ENCODE measurements at places on chromosomes 11 and 22.

- DNase-seq, result no peak
Observed at GRCh38 chr11:73597336-73597955, 466 bp downstream of the FAM168A start.

DNA sequence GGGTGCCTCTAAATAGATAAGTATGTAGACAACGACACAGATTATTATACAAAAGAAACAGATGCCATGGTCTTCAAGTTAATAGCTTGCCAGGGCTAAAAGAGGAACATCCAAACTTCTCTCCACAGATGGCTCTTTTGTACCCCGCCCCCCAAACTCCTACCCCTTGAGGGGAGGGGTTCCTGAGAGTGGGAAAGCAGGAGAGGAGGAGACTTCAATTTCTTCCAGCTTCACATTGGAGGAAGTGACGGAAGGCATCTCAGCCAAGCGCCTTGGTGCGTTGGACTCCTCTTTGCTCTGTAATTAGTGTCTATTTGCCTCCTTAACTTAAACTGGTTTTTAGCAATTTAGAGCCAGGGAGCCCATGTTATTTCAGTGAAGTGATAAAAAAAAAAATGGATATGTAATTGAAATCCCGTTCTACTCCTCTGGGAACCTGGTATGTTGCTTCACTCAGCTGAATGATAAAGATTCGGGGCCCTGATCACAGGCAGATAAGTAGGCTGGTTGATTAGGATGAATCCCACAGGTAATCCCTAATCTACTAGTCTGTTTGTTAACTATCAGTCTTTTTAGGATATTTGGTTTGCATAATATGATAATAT lies 580.9 kb upstream of the CADM1 start:
- no peak for DNase-seq

GRCh38 chr11:114147375-114148012 lies 88.0 kb downstream of the ZBTB16 start:
- no peak for DNase-seq

DNA sequence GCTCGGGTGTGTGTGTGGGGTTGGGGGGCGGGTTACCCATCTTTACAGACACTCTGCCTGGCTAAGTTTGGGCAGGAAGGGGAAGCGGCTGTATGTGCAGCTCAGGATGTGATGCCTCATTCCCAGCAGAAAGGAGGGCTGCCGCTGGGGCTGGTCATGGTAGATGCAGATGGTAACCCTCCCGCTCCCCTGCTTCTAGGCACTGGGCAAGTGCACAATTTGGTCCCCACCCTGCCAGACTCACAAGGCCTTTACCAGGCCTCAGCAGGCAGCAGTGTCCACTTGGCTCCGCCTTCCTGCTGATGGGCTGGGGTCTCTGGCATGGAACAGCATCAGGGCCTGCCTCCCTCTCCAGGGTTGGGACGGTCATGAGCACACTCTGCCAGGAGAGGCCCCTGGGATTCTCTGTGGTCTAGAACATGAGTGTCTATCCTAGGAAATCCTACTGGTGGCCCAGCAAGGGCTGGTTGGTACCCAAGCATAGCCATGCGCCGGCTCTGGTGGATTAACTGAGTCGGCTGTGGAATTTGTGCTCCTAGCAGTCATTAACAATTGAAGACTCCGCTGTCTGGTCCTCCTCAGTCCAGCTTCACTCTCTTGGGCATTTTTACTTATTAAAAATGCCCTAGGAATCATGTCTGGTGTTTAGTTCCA lies 4.2 kb downstream of the LMO1 start:
- DNase-seq, result no peak

DNA sequence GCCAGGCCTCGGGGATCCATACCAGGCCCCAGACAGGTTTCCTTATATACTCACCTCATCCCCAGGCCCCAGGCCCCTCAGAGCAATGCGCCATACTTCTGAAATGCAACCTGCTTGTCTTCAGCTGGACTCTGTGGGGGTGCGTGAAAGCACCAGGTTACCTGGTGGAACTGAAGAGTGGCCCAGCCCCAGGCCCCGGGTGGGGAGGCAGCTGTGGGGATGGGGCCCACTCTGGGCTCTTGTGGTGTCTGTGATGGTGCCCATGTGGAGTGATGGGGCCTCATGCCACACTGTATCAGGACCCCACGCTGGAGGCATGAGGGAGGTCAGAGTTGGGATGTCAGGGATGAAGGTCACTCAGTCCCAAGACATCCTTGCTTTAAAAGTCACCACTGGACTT lies 999.0 kb downstream of the BRD1 start:
- no peak for DNase-seq

DNA sequence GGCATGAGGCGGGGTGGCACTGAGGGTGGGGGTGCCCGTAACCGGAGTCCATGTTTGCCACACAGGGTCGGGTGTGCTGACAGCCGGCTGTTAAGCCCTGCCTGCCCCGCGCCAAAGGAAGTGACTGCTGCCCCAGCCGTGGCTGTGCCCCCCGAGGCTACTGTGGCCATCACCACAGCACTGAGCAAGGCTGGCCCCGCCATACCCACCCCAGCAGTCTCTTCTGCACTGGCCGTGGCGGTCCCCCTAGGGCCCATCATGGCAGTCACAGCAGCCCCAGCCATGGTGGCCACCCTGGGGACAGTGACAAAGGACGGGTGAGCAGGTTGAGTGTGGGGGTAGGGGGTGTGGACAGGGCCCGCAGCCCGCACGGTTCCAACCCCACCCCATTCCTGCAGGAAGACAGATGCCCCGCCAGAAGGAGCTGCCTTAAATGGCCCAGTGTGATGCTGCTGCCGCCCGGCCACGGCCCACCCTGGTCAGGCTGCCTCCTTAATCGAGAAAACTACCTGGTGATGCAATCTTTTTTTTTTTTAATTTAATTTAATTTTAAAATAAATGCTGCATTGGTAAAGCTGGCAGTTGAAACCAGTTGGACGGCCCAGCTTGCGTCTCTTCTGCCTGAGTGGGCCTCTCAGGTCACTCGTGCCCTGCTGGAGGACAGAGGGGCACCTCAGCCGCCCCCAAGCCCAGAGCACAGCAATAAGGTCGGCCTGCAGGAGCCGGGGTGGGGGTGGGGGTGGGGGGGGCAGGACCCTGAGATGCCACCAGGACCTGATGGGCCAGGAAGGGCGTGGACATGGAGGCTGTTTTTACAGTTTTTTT lies 30.8 kb downstream of the SBF1 start:
- DNase-seq, result no peak

GRCh38 chr22:20645954-20646353 lies 128.0 kb upstream of the SERPIND1 start:
- no peak for DNase-seq

GRCh38 chr22:22244316-22245250 lies at the start of gene VPREB1:
TSS of gene VPREB1 (plus strand) at chr22:22244786. CDS start at chr22:22244814, 28 bp downstream.
- no peak for DNase-seq

GRCh38 chr22:24035296-24035695 lies 24.2 kb downstream of the CABIN1 start:
- DNase-seq, result no peak

DNA sequence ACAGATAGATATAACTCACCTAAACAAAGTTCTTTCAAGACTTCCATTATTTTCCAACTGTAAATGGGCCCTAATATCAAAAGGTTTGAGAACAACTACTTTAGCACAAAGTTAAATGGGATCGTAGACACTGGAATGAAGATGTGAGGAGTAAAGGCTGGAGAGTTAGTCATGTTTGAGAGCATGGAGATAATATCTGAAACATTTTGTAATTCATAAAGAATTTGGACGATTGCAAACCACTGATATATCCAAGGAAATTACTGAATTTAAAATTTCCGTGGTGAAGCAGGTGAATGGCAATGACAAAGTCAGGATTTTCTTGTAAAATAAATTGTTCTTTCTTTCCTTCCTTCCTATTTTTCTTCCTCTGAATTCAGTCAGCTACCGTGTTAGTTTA lies 564.9 kb downstream of the CNTN5 start:
- DNase-seq, result no peak

DNA sequence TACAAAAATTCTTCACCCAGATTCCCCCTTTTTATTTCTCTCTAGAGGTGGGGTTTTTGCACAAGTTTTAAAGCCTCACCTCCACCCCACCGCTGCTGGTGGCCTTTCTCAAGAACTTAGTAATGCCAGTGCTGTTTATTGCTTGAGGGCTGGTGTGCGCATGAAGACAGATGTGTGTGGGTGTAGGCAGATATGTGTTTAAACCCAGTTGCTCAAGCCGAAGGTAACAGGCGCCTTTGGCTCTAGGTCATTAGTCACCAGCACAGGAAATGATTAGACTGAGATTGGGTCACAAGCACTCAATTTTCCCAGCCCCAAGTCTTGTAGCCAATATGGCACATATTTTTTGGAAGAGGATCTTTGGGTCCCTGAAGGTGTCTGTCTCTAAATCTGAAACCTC lies 2.7 kb upstream of the CLMP start:
- no peak for DNase-seq

GRCh38 chr11:43922295-43922648 lies 20.2 kb upstream of the C11orf96 start:
- no peak for DNase-seq

GRCh38 chr11:59807047-59807610 lies 3.4 kb downstream of the MRPL16 start:
- no peak for DNase-seq

GRCh38 chr22:41459431-41459830 lies 9.1 kb downstream of the PHF5A start:
- DNase-seq, result no peak

DNA sequence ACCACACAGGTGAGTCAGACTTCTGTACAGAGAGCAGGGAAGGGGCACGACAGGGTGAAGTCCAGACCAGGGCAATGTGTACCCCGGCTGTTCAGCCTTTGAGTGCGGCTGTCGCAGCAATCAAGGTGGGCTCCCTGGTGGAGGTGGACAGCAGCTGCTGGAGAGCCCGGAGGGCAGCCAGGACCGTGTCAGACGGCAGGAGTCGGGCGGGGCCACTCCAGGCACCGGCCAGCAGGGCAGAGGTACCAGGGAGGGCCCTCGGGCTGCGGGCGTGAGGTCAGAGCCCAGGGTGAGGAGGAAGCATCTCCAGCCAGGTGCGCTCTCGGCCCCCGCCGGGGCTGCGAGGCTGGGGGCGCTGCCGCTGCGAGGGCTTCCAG lies 802 bp upstream of the PIM3 start:
- no peak for DNase-seq

- no peak for DNase-seq
Observed at GRCh38 chr11:106986673-106987072, 31.6 kb downstream of the GUCY1A2 start.

GRCh38 chr11:486189-486588 lies 20.9 kb downstream of the RNH1 start:
- DNase-seq, result no peak

GRCh38 chr11:29484548-29484947 lies 532.3 kb downstream of the KCNA4 start:
- DNase-seq, result no peak

GRCh38 chr11:60396799-60397198 lies 540 bp downstream of the MS4A14 start:
- no peak for DNase-seq

- DNase-seq, result no peak
Observed at GRCh38 chr22:41898645-41899044, 16.2 kb downstream of the SHISA8 start.

DNA sequence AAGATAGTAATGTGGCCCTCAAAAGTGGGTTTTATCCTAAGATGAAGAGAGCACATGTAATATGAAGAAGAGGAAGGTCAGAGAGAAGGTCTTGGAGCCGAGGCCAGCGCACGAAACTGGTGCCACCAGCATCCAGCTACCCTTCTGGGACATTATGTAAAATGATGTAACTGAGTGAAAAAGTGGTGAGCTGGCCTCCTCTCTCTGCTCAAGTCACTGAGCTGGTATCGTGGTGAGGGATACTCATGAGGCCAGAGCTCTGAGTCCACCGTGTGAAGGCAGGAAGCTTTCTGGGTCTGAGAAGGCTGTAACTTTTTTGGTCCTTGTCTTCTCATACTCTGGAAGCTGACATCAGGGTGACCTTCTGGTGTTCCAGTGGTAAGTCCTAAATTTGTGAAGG lies 25.1 kb downstream of the RNF185 start:
- DNase-seq, result no peak

DNA sequence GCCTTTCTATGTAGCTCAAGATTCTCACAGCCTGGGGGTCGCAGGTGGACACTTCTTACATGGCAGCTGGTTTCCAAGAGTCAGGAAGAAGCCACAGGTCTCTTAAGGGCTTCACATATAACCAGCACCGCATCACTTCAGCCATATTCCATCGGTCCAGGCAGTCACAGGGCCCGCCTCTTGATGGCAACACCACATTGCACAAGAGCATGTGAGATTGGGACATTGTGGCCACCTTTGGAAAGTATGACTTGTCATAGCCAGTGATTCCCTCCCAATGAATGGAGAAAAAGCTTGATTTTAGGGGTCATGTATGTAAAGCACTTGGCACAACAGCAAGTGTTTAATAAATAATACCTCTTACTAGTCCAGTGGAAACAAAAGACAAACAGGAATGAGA lies 98.3 kb downstream of the NCAM1 start:
- DNase-seq, result no peak

- DNase-seq, result no peak
Observed at GRCh38 chr11:9716275-9717039, 52.6 kb downstream of the SWAP70 start.

GRCh38 chr11:107776062-107776461 lies 64.2 kb upstream of the SLN start:
- no peak for DNase-seq

GRCh38 chr22:31893460-31893859 lies 50.9 kb upstream of the YWHAH start:
- DNase-seq, result no peak

DNA sequence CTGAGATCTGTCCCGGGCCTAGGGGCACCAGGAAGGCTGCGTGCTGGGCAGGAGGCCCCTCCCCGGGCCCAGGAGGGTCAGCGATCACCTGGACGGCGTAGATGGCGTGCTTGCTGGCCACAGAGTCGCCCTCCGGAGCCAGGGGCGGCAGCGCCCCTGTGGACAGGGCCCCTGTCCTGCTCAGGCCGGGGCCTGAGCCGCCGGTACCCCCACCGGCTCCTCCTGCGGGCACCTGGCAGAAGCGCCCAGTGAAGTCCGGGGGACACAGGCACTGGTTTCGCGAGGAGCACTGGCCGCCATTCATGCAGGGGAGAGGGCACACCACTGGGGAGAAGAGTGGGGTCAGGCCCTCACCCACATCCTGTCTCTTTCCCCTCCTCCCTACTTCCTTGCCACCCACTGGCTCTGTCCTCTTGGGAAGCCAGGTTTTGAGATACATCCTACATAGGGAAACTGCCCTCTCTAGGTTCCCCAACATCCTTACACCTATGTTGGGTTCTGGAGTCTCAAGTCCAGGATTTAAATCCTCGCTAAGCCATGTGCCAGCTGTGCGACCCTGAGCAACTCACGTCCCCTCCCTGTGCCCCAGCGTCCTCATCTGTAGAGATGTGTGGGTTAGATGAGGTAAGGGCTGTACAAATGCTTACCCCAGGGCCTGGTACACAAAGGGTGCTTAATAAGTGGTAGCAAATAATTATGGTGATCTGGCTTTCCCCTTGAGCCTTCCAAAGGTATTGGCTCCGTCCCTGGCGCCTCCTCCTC lies 3.9 kb downstream of the LTBP3 start:
- DNase-seq, result no peak

GRCh38 chr11:131095511-131096185 lies 179.4 kb upstream of the SNX19 start:
- peak; percentile 2 for DNase-seq

GRCh38 chr22:24097961-24098391 lies 83.3 kb upstream of the SUSD2 start:
- no peak for DNase-seq
